ENCODE measurements at places on chromosomes 16 and 17.

GRCh38 chr16:86158688-86159360 is 259.9 kb downstream of the IRF8 start:
- DNase-seq = no peak

GRCh38 chr16:48611329-48612137 is 1.6 kb upstream of the N4BP1 start:
- no peak for DNase-seq

DNA sequence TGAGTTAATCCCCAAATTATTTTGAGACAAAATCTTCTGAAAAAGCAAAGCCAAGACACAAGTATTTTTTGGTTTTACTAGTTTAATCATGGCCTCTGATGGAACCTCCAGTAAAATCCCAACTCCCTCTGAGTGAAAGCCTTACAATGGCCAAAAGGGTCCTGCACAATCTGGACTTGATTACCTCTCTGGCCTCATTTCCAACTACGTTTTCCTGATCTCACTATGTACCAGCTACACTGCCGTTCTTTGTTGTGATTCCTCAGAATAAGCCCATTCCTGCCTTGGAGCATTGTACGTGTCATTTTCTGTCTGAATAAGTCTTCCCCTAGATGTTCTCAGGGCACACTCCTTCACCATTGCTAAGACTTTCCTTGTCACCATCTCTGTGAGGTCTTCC is 37.3 kb downstream of the SPOP start:
- DNase-seq = no peak

DNA sequence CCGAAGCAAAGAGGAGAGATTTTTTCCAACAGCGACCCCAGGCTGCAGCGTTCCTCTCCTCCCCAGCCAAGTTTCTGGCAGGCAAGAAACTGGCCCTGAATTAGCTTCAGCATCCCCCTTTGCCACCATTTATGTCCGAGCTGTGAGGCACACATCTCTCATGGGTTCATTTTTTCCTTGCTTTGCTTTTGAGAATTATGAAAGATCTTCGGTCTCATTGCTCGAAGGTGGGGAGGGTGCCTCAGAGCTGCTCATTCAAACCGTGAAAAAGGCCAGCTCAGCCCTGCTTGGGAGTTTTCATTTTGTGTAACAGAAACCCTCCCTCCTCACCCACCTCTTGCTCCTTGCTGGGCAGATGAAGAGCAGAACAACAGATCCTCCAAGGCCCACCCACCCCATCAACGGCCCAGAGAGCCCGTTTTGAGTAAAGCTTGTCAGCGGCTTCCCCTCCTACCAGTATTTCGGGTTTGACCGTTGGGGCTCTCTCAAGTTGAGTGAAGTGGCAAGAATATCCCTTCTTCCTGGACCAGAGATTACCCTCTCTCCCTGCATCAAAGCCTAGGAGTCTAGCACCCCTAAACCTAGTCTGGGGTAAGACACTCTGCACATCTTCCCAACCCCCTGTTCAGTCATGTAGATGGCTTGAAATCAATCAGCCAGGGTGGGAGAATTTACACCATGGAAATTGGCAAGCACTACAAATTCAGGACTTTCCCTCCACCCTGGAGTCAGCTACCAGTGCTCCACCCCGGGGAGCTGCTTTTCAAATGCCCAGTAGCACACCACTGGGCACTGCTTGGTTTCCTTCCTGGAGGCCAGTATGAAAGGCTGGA is 1.8 kb downstream of the CCR7 start:
- no peak for DNase-seq

DNA sequence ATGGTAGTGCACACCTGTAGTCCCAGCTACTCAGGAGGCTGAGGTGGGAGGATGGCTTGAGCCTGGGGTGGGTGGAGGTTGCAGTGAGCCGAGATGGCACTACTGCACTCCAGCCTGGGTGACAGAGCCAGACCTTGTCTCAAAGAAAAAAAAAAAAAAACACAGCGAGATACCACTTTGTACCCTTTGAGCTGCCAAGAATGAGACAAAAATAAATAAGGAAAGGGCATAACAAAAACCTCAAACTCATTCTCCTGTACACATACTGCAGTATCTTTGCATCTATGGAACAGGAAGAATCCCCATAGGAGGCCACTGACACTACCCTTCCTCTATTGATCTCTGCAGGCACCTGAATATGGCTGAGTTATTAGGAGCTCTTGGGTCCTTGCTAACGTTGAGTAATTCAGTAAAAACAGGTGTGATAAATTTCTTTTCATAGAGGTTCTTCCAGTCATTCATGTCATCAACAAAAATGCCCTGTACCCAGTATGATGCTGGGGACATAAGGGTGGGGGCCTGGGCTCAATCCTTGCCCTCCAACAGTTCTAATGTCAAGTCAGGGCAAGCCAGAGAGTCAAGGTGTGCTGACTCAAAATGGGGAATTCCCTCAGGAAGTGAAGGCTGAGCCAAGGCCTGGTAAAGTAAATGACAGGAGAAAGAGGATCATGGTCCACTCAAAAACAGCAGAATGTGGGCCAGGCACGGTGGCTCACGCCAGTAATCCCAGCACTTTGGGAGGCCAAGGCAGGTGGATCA is 26.9 kb downstream of the RANBP10 start:
- DNase-seq = no peak

- no peak for DNase-seq
Observed at GRCh38 chr17:80881306-80881705, 110.3 kb upstream of the CHMP6 start.

GRCh38 chr17:21397341-21398190 is 21.4 kb downstream of the KCNJ12 start:
- no peak for DNase-seq

DNA sequence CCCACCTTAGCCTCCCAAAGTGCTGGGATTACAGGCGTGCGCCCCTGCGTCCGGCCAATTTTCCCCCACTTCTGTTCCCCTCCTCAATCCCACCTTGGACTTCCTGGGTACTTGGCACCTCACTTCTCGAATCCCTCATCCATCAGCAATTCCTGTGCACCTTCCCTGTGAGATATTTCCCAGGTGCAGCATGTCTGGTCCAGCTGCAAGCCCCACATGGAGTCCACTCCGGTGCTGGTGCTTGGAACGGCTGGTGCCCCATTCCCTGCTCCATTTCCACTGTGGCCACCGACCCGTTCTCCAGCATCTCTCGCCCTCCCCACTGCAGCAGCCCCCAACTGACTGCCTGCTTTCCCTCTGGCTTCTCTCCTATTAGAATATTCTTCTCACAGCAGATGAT is 35.3 kb downstream of the NOL11 start:
- DNase-seq = no peak
